ENCODE measurements at places on chromosomes 4 and X.

DNA sequence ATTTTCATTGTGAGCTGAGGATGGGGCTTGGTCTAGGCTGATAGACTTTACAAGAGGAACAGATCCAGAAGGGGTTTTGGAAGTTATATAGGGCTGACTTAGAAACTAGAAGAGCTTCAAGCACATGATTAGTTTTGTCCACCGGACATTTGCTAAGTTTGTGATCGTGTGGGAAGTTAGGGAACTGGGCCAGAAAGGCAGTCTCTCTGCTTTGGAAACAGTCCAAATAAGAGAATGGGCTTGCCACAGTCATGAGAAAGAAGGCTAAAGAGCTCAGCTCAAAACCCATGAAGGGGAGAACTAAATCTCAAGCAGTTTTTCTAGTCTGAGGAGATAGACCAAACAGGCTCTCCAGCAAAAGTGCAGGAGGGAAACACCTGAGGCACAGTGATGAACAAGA, 67.8 kb downstream of the ZNF674 start:
- DNase-seq: peak; percentile 2

- peak; percentile 84 for DNase-seq
Measured at GRCh38 chrX:65601530-65602220, 65.8 kb upstream of the MSN start.

DNA sequence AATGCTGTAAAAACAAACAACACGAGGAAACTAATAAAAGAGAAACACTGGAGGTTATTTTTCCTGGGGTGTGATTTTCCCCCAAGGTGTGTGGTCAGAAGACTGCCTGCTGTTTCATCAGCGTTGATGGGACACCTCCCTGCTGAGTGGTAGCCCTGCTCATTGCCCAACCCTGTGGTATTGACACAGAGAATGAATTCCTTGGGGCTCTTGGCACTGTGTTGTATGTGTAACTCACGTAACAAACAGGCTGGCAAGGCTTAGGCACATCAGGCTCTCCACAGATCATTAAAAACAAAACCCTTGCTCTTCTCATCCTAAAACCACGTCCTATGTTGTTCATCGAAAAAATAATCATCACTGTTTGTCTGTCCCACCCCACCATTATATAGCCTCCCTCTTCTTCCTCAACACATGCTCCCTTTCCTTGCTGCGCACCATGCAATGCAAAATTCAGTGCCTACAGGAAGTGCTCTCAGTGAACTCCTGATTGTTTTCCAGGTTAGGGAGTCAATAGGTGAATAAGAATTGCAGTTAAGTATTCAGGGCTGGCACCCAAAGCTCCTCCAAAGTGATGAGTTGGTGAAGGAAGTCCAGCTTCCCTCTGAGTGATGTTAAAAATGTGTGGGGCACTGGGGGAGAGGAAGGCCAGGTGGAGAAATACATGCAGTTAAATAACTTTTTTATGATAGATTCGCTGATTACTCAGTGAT, 11.4 kb upstream of the PUDP start:
- peak; percentile 92 for DNase-seq

- no peak for DNase-seq
Measured at GRCh38 chr4:111405989-111406388, 739.3 kb upstream of the FAM241A start.

- no peak for DNase-seq
Measured at GRCh38 chr4:26344901-26345564, 24.2 kb downstream of the RBPJ start.

DNA sequence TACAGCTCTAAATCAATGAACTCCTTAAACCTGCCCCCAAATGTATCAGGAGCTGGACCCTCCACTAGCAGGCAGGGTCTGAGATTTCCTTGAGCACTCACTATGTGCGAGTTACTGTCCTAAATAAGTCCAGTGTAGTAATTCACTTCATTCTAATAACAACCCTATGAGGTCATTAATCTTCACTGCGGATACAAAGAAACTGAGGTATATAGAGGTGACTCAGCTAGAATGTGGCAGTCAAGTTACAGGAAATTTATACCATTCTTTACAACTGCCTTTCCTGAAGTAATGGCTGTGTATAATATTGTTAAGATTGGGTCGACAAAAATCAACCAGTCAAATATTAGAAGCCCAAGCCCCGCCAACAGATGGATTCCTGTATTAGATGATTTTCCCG, 473.9 kb upstream of the FTHL17 start:
- DNase-seq: no peak

- DNase-seq: no peak
Measured at GRCh38 chr4:115607311-115607710, 493.9 kb upstream of the NDST4 start.

DNA sequence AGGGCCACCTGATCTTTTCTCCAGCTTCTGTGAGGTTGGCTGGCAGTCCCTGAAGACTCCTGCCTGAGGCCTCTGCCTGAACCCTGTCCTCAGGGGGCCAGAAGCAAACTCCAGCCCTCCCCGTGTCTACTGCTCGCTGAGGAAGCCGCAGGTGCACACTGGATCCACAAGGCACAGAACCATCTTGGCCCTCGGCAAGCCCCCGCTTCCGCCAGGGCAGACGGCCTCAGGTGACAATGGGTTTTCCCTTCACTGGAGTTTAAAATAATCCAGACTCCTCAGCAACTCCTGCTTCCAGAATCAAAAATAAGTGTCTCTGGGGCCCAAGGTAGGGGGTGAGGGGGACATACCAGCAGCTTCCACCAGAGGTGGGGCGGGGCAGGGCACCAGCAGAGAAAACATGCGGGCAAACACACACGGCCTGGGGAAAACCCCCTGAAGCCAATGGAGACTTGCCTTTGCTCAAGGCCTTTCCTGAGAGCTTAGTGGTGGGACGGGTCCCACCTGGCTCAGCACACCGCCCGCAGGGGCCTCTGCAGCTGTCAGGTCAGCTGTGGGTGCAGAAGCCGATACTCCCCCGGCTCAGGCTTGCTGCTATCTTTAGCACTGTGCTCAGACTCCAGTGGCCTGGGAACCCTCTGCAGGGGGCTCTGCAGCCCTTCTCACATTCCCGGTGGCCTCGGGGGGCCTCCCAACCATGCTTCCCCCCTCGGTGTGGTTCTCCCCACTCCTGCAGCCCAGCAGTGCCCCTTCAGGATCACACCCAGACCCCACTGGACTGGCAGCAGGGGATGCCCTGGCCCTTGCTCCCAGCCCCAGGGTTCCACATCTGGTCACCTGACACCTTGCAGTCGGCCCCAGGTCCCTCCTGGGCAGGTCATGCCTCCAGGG, 1.9 kb downstream of the MYL5 start:
- no peak for DNase-seq

Data from renal cortical epithelial cell (primary cell).